ENCODE measurements at places on chromosomes 6 and 20.

DNA sequence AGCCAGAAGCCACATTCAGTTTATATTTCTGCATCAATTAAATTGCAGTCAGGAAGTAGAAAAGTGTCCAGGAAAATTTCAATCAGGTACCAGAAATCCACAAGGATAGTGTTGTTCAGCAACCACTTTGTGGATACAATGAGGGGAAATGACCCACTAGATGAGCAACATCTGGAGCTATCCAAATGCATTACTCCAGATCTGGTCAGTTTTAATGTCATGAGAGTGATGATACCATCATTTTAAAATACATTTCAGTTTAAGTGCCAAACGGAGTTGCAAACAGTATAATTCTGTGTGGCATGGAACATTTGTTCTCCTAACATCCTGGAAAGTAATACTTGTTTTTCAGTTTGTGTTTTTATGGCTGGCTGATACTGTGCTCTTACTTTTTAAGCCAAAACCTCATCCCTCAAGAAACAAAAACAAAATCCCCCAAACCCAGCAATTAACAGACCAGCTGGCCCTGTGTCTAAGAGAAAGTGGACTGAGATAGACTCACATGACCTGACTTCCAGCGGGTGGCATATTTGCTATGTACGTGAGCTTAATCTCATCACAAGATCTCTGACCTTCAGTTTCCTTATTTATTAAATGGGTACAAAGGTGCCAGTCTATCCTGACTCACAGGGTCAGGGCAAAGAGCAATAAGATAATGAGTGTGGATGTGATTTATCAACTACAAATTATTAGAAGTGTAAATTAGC lies 58.8 kb upstream of the CNKSR3 start:
- no peak for DNase-seq

- DNase-seq, result no peak
These were observed 313.5 kb downstream of the SLC35F1 start for GRCh38 chr6:118220429-118221128.

DNA sequence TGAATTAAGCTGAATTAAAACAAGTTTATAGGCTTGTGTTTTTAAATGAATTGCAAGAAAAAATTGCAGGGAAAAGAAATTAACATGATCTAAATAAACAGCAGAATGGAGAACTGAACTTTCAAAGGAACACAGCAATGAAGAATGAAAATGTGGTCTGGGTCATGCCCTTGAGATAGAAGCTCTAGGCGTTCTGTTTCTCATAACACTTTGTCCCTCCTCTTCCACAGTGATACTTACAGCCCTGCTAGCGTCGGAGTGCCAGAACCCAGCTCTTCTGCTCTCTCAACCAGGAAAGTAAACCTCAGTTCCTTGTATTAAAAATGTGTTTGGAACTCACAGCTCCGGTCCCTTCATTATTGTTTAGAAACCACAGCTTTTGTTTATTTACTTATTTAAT lies 11.4 kb downstream of the HMGCLL1 start:
- no peak for DNase-seq

GRCh38 chr20:33909331-33909921 lies 84.3 kb upstream of the RALY start:
- no peak for DNase-seq

DNA sequence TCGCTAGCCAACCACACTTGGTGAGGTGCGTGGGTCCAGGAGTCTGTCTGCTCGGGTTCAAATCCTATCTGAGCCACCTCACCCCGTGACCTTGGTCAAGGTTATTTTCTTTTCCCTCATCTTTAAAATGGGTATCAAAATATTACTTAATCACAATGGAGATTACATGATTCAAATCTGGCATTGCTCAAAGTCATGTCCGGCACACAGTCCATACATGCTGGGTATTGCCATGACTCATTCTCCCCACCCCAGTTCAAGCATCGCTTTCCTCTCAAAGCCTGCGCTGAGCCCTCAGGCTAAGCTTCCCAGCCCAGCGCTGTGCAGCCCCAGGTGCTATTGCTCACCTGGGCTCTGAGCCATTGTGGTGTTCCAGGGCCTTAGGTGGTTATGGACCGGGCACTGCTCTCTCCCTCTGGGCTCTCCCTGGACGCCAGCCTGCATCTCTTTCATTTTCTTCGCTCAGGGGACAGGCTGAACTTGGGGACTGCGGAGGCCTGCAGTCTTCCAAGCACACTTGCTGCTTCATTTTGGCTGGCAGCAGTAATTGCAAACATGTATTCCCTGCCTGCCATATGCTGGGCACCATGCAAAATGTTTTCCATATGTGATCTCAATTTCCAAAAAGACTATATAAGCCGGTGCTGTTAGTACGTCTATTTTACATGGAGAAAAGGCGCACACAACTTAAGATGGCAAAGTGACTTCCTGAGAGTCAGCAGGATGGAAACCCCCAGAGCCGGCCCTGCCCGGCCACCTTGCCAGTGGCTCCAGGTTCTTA lies 27.3 kb downstream of the WRNIP1 start:
- DNase-seq, result no peak

- no peak for DNase-seq
These were observed 13.7 kb downstream of the RIPK1 start for GRCh38 chr6:3081960-3082359.

DNA sequence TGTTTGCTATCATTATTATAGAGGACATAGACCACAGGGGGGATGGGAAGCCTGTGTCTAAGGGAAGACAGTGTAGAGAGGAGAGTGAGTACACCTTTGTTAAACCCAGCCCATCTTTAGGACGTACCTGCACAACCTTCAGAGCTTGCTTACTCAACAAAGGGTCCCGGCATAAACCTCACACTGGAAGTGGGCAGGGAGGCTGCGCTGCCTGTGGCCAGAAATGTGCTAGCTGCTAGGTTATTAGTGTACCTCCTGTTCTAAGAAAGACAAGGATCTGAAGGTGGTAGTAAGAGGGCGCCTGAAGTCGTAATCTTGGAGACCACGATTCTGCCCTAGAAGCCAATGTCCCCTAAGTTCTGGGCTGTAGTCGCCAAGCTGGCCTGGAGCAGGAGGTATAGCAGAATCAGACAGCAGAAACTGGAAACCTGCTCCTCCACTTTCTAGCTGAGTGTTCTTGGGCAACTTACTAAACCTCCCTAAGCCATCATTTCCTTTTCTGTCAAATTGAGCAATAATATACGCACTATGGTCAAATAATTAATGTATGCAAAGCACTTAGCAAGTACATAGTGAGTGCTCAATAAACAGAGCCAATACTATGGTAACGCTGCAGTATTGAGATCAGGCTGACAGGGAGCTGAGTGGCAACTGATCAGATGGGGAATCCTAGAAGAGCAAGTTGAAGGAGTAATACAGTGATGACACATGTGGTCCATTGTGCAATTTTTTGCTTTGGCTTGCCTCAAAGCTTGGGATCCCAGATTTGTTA lies 16.8 kb upstream of the AKIRIN2 start:
- DNase-seq, result no peak

DNA sequence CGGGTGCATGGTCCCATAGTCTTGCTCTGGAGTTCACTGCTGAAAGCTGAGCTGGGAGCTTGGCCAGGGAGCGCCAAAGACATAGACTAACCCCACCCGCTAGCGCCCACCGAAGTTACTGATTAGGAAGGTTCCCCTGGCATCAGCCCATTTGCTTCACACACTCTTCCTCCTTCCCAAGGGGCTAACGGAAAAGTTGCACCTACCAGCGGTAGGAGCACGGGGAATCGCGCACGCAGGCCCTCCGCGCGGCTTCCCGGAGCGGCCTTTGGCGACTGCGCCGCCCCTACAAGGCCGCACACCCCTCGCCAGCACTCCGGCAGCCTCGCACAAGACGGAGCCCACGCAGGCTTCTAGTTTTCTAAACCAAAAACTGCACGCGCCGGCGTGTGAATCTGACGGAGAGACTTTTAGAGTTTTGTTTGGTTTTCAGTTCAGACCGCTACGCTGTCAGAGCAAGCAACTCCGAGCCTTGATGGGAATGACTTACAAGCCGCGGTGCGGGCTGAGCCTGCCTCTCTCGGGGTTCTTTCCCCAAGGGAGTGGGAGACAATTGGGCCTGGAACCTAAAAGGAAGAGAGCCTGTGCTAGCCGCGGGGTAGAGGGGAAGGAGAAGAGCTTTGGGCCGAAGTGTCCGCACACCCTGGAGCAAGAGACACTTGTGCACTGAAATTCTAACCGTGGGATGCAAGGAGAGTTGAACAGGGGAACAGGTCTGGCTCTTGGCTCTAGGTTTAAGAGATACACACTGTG lies 891 bp upstream of the POU3F2 start:
- peak; percentile 67 for DNase-seq

DNA sequence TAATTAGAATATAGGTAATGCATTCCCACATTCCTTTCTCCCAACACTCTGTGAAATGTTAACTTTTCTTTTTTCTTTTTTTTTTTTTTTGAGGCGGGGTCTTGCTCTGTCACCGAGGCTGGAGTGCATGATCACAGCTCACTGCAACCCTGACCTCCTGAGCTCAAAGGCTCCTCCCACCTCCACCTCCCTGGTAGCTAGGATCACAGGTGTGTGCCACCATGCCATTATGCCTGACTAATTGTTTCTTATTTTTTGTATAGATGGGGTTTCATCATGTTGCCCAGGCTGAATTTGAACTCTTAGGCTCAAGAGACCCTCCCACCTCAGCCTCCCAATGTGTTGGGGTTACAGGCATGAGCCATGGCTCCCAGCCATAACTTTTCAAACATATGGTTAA lies 135.7 kb upstream of the SHLD1 start:
- DNase-seq, result no peak

GRCh38 chr6:39808964-39809363 lies 16.8 kb downstream of the DAAM2 start:
- DNase-seq, result no peak

- DNase-seq, result no peak
These were observed 218.6 kb upstream of the UFL1 start for GRCh38 chr6:96302991-96303390.

GRCh38 chr6:85418059-85418458 lies 31.8 kb upstream of the NT5E start:
- no peak for DNase-seq

DNA sequence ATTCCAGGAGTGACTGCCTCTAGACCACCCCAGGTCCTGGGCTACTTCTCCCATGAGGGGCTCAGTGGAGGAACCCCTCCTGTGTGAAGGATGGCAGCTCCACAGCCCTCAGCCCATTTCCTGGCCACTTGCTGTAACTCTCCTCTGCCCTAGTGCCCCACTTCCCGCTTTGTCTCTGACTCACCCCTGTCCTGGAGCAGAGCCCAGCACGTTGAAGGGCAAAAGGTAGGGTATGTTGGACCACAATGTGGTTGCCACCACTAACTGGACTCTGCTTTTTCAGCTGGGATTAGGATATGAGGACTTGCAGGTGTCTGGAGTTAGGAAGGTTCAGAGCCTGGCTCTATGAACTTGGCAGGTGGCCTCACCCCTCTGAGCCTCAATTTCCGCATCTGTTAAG lies 2.4 kb downstream of the MYBL2 start:
- no peak for DNase-seq

DNA sequence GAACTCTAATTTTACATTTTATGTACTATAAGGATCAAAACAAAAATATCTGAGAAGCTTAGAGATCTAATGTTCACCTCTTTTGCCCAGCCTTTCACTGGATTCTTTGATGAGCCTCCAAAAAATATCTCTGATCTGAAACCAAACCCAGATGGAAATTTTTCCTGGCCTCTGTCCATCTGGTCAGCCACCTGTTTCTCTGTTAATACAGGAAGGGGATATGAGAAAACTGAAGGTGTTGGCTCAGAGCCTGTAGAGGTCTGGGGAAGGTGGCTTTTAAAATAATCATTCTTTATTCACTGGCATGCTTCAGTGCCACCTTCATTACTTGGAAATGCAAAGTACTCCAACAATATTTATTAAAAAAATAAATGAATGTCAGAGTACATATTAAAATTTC lies 8.5 kb upstream of the MCM3 start:
- peak; percentile 26 for DNase-seq

GRCh38 chr6:135236319-135236718 lies 55.2 kb downstream of the MYB start:
- DNase-seq, result no peak

- DNase-seq, result no peak
These were observed 236.7 kb downstream of the TMEM242 start for GRCh38 chr6:157086632-157087031.

Data from SHP77 (cell line).